ENCODE measurements at places on chromosomes 2 and 18.

GRCh38 chr2:204364860-204365535 lies 180.3 kb upstream of the PARD3B start:
- no peak for DNase-seq

DNA sequence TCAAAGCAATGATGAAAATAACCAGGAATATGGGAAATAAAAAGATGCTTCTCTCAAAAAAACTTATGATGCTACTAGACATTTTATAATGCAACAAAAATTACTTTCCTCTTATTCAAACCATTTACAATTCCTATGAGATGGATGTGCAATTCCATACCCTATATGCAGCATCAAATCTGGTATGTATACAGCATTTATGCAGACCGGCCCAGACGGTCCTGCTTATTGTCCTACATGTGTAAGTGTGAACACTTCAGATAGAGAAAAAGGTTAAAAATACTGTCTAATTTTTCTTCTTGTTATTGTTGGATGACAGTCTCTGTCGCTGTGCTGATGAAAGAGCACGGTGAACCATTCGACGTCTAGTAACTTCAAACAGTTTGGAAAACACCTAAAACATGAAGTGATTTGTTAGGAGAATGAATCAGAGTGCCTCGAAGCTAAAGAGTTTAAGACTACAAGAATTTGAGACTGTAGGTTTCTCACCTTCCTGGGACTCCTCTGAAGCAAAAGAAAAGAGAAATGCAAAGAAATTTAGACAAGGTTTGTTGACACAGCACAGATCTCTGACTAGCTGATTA lies 80.8 kb downstream of the ATL2 start:
- no peak for DNase-seq

- DNase-seq, result peak; percentile 62
These were observed 141.3 kb upstream of the ID2 start for GRCh38 chr2:8540552-8541055.

GRCh38 chr2:205199165-205199850 lies 483.0 kb upstream of the NRP2 start:
- DNase-seq, result no peak

DNA sequence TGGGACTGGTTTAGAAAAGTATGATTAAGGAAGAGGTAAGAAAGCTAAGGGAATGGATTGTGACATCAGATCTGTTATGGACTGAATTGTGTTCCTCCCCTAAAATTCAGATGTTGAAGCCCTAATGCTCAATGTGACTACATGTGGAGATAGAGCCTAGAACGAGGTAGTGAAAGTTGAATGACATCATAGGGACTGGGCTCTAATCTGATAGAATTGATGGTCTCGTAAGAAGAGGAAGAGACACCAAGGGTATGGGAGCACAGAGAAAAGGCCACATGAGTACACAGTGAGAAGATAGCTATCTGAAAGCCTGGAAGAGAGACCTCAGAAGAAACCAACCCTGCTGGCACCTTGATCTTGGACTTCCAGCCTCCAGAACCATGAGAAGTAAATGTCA lies 178.3 kb downstream of the TRIB2 start:
- no peak for DNase-seq

DNA sequence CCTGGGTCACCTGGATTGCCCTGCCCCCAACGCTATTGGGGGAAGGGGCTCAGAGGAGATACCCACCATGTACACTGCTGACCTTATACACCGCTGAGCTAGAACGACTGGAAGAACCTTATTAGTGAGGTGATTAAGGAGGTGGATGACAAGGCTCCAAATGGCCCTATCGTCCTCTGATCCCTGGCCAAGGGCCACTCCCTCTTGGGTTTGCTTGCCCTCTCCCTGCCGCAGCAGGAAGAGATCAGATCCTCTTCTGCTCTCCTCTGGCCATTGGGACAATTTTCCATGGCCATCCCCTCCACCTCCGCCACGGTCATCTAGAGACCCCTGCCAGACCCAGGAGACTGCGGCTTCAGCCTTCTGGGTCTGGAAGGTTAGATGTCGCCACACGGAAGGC lies 1.2 kb downstream of the ZNF514 start:
- DNase-seq, result no peak

GRCh38 chr18:10750191-10751035 lies 224.6 kb downstream of the NAPG start:
- DNase-seq, result no peak

DNA sequence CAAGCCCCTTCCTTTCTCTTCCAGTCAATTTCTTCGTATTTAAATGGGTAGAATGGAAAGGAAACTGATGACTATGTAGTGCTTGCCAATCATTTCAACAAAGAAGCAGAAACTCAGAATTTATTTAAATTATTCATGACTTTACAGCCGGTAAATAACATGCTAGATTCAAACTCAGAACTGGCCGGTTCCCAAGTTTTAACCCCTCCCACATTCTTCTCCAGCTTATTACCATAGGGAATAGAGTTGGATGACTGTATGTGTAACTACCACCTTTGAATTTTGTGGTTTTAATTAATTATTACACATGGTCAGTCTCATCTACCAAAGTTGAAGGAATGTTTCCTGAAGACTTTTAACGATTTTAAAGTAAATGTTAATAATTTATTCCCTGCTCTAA lies 819.3 kb upstream of the LRATD1 start:
- no peak for DNase-seq

DNA sequence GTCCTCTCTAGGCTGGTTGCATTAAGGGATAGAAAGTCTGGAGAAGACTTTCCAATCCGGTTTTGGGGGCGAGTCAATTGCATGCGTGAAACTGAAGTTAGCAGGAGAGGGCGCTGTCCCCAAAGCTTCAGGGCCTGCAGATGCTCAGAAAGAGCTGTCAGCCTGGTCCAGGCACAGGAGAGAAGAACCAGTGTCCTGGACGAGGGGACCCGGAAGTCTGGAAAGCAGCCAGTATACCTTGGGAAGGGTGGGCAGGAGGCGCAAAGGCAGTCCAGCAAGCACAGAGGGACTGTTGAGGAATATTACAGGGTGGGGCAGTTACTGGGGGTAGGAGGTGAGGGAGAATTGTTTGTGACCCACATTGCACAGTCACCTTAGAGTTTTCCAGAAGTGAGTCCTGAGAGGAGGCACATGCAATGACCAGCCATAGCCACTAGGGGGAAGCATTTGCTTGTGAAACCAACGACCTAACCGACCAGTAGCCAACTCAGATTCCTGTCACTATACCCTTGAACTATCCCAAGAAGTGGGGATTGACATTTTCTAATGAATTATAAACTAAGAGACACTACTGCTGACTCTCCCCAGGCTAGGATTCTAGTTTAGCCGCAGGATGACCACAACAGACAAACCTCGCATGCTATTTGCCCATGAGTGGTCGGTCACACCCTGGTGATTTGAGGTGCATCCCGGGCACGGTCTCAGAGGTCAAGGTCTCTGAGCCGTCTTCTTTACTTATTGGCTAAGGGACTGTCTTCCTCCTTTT lies 172.8 kb downstream of the RDH14 start:
- peak; percentile 85 for DNase-seq

DNA sequence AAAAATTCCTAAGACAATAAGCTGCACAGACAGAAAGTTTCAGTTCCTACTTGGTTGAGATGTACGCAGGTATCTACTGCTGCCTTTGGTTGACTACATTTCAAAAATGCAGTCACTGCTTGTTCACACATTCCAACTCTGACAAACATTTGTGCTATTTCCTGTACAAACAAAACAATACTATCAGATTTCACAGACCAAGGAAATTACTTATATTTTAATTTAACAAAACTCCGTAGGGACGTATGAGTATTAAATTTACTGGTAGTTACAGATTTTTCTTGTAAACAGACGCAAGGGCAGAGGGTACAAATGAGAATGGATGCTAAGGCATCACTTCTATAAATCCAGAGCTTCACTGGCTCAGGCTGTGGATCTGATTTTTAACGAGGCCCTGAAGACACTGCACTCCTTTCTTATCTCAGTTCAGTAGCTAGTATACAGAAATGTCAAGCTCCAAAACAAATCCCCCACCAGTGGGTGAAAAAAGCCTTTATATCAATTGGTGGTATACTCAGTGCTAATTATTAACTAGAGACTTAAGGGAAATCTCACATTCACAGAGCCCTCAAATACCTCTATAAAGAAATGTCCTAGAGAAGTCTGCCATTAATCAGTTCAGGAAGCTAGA lies 31.7 kb upstream of the TTC32 start:
- DNase-seq, result no peak

DNA sequence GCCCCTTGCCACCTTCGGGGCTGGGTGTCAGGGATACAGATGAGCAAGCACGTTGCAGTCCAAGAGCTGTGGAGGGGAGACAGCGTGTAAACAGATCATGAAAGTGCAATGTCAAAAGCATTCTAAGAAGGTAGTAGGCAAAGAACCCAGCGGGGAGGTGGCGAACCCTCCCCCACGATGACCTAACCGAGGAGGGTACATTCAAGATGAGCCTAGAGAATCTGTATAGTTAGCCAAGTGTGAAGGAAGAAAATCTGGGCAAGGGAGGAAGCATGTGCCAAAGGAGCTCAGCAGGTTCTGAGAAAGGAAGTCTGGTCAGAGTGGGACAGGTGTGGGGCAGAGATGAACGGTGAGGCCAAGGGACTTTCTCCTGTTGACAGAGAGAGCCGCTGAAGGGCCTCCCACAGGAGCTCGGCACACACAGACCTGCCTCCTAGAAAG lies 106.9 kb downstream of the SP3 start:
- DNase-seq, result no peak

- no peak for DNase-seq
These were observed 3.6 kb downstream of the PCYOX1 start for GRCh38 chr2:70261501-70261900.

GRCh38 chr2:20602803-20603202 lies 48.1 kb downstream of the HS1BP3 start:
- DNase-seq, result no peak

GRCh38 chr2:74858281-74858680 lies 24.4 kb downstream of the HK2 start:
- DNase-seq, result no peak

DNA sequence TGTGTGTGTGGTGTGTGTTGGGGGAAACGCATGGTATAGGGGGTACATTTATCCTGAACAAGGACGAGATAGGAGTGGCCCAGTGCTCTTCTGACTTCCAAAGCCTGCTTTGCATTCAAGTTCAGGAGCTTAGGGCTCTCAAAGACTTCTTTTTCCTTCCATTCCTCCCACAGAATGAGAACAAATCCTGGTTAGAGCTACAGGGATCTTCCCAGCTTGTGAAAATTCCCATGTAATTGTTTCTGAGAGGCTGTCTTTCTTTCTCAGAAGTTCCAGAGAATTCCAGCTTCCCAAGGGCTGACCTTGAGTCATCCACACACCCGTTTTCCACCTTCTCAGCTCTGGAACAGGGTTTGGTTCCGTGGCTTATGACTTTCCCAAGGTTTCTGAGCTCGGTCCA lies 38.9 kb downstream of the FASTKD2 start:
- DNase-seq, result no peak

DNA sequence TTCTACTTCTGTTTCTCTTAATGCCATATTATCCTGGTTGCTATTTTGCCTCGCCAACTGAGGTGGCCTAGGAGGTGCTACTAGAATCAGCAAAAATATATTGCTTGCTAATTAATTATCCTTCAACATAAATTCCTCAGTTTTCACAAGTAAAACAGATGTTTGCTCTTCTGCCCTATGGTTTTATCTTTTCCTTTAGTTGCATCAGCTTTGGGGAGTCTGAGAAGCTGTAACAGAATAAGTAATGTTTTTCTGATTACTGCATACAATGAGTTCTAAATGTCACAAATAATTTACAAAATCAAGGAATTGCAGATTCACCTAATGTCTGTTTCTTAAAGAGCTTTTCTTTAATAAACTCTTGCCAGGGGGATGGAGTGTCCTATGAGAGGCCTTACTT lies 36.7 kb downstream of the GULP1 start:
- no peak for DNase-seq

- no peak for DNase-seq
These were observed 199.8 kb upstream of the CCDC150 start for GRCh38 chr2:196439760-196440159.

DNA sequence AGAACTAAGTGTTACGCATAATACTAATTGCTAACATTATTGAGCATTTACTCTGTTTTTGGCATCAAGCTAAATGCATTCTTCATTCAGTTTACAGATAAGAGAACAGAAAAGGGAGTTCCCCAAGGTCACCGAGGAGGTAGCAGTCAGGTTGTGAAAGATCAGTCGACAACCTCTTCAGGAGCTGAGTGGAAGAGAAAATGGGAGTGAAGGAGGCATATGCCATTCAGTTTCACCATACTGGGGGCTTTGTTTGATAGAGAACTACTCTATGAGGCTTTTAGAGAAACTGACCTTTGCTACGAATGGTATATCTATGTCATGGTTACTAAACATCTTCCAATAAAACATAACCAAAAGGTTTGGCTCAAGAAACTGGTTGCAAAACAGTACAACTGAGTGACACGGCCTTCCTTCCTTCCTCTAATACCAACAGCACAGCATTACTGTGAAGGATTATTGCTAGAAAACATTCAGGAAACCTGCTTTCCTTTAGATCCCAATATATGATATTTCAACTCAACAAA lies 112.1 kb downstream of the RBMS1 start:
- DNase-seq, result no peak

- no peak for DNase-seq
These were observed 205.9 kb downstream of the ACKR3 start for GRCh38 chr2:236775511-236775910.

- DNase-seq, result no peak
These were observed 20.2 kb downstream of the IL18RAP start for GRCh38 chr2:102442967-102443828.

GRCh38 chr2:161386228-161386824 lies 29.8 kb upstream of the TBR1 start:
- DNase-seq, result no peak

GRCh38 chr2:238686223-238686622 lies 161.7 kb upstream of the TWIST2 start:
- DNase-seq, result no peak

DNA sequence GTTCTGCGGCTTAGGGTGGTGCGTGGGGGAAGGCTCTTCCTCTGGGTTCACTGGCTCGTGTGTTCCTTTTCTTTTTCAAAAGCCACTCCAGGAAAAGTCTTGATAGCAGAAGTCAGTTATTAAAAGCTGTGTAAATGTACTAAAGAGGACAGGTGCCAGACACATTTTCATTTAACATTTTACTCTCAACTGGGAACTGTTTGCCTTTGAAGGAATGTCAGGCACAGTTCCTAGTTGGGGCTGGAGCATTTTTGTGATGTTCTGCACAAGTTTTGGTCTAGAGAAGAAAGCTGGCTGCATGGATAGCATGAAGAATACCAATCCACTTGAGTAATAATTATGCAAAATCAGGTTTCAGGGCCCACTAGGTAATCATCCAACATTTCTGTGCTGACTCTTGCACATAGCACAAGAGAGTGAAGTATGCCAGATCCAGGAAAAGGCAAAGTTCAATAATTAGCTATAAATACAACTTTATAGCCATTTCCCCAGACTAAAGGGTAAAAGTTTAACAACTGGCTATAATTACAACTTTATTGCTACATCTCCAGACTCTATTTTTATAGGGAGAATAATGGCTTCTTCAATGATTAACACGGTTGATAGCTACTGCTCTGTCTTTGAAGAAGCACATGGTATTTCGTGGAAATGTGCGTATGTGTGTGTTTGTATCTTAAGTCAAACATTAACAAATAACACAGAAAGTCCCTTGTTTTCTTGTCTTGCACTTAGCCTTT lies 16.2 kb downstream of the SCYGR8 start:
- DNase-seq, result no peak
